ENCODE measurements at places on chromosomes 5 and 9.

- no peak for DNase-seq
Measured at GRCh38 chr5:14450018-14450524, 131.5 kb upstream of the OTULINL start.

GRCh38 chr5:50888751-50889150 lies 222.3 kb downstream of the PARP8 start:
- DNase-seq, result no peak

DNA sequence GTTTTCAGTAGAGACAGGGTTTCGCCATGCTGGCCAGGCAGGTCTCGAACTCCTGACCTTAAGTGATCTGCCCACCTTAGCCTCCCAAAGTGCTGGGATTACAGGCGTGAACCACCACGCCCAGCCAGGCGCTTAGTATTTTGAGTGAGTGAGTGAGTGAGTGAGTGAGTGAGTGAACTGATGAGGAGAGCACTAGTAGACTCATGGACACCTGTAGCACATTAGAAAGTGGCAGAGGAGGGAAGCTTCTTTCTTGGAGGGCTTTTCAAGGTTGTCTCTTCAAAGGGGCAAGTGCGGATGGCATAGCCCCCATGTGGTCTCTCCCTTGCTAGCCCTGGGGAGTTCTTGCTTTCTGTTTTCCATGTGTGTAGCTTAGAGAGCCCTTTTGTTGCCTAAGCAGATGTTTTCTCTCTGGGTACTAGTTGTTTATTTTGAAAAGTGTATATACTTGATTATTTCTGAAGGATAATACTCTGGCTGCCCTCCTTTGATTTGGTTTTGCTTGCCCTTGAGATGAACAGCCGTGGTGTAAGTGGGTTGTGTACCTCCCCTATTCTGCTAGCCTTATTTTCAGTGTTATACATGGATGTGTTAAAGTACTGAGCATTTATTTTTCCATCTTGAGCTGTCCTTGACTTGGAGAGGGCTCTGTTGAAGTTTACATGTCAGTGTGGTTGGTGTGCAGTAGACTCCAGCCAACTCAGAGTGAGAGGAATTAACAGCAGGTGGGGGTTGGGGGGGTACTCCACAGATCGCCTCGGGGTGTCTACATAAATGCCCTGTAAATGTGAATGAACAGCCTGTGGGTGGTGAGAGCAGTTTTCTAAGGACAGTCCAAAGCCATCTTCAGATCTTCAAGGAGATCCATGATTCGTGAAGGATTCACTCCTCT lies 35.5 kb downstream of the PRRC2B start:
- DNase-seq, result no peak

- no peak for DNase-seq
Measured at GRCh38 chr5:139193928-139194327, 4.2 kb downstream of the SIL1 start.

GRCh38 chr5:111144352-111144930 lies 52.3 kb downstream of the WDR36 start:
- DNase-seq, result no peak

- DNase-seq, result no peak
Measured at GRCh38 chr9:136323371-136323789, 4.0 kb upstream of the GPSM1 start.

DNA sequence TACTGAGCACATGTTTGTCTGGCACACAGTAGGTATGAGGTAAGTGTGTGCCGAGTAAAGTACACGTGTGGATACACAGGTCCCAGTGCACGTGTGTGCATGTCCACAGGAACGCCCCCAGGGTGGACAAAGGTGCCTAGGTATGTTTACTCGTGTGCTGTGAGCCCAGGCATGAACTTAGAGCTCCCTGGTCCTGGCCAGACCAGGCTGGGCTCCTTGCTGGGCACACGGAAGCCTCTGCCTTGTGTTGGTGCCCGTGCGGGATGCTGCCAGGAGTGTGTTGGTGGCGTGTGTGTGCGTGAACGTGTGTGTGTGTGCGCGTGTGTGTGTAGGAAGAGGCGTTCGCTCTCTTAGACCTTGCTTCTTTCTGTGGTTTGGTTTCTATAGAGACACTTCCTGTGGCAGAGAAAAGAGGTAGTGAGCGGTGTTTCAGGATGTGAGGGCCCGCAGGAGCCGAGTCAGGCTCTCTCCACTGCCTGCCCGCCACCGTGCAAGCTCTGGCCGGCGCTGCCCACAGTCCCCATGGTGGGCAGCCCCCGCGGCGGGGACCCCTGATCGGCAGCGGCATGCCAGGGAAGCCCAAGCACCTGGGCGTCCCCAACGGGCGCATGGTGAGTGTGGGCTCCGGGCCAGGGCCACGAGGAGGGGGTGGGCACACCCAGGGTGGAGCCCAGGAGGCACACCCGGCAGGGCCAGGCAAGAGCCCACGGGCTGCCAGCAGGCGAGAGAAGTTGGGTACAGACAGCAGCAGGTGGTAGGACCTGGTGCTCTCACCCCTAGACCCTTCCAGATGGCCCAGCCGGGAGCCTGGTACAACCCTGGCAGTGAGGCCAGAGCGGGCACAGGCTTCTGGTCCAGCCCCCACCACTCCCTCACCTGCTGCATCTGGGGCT lies at the start of gene RGS14:
Gene RGS14 (plus strand): TSS at position 466 of the 893 bp plus-strand sequence. CDS start 101 bp downstream, at position 567.
- DNase-seq, result no peak

GRCh38 chr9:75918154-75918553 lies 27.7 kb downstream of the PCSK5 start:
- DNase-seq, result no peak

DNA sequence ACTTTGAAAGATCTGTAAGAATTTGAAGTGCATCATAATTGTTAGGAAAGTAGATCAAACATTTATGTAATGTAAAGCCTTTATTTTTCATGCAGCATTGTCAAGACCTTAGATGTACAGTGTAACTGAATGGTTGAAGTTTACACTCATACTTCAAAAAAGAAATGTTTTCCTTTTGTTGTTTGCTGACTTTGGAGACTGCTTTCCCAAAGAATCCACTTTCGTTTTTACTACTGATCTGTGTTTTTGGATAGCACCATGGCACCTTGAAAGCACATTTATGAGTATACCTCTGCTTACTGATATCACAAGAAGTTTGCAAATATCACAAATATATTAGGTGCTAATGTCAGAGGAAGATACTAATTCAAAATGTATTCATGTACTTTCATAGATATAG lies 50.0 kb downstream of the PIP5K1B start:
- no peak for DNase-seq

DNA sequence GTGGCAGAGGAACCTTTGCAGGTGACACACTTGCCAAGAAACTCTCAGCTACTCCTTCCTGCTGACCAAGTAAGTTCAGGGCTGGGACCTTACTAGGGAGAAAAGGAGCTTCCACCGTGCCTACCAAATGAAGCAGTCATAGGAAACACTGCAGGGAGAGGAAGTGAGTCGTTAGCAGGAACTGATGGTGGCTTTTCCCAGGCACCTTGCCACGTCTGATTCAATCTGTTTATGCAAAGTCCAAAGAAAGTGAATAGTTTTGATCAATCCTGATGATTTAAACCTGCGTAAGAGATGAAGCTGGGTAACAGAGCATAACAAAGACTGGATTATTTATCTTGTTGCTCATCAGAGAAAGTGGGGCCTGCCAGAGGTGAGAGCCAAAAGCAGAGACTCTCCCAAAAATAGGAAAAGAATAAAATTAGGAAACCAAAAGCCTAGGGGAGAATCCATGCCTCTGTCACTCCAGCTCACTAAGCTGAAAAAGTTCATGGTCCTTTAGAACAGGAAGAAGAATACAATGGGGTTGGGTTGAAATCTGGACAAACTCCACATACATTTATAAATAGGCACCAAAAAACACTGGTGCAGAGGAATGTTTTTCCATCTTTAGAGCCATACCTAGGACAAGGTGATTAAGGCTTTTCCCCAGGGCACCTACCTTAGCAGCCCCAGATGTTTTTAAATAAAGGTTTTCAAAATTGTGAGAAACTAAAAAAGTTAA lies 9.3 kb upstream of the PFDN1 start:
- no peak for DNase-seq

DNA sequence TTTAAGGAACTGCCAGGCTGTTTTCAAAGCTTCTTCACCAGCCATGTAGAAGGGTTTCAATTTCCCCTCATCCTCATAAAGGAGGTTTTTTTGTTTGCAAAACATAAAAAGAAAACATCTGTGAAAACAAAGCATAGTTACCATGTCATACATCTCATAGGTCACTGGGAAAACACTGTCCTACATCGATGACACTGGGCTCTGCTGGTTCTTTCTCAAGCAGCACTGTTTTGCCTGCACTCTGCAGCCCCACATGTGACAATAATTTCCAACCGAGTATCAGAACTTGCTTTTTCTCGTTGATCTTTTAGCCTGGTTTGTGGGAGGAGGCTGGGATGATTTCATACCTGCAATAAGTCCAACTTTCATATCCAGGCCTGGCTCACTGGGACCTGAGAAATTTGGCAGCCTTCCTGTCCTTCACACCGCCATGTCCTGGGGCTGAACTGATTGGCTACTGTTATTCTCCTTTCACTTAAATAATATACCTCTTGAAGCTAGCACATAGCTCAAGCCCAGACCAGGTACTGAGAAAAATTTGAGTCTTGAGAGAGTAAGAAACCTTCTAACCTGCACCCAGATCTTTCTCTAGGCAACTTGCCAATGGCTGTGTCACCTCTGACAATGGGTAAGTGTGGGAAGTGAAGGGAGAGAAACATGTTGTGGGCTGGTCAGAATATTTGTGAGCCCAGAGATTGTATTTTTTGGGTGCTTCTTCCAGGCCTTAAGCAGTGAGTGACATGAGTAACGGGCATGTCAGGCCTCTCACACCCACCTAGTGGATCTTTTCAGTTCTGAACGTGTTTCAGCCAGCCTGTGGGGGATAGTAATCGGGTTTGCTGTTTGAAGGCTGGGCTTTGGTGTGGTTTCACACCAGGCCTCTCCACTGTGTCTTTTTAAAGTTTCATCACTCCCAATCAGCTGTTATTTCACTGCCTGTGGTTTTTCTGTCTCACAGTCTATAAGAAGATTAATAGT lies 502.8 kb downstream of the NTRK2 start:
- DNase-seq, result no peak

DNA sequence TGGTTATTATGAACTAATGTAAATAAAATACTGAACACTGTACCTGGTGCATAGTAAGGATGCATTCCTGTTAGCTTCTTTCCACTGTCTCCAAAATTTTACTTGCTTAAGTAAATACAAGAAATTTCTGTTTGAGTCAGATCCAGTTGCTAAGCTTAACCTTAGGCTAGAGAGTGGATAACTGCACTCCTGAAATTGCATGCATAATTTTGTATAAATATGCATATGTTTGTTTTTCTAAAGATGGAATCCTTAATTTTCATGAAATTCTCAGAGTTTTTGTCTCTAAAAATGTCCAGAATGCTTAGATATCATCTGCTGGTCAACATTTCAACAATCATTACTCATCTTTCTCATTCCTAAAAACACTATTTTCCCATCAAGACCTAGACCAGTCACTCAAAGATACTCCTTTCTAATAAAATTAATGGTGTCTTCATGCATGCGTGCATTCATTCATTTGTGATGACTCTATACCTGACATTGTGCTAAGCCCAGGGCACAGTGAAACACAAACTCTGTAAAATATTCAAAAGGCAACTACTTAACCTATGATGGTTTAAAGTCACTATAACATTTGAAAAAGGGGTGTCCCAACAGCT lies 284.8 kb downstream of the SEC61B start:
- no peak for DNase-seq

DNA sequence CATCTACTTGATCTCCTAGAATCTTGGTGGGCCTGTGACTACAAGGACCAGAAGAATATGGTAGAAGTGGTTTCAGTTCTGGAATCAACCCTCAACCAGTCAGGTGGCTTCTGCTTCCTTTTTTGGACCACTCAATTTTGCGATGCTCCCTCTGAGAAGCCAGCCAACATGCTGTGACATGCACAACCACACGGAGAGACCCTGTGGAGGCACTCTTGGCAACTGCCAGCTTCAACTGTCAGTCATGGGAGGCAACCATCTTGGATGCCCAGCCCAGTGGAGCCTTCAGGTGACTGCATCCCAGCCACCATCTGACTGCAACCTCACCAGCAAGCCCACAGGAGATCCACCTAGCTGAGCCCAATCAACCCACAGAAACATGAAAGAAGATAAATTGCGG lies 137.3 kb downstream of the FAM114A2 start:
- no peak for DNase-seq

- peak; percentile 8 for DNase-seq
Measured at GRCh38 chr5:168482361-168482760, 3.9 kb upstream of the RARS1 start.

DNA sequence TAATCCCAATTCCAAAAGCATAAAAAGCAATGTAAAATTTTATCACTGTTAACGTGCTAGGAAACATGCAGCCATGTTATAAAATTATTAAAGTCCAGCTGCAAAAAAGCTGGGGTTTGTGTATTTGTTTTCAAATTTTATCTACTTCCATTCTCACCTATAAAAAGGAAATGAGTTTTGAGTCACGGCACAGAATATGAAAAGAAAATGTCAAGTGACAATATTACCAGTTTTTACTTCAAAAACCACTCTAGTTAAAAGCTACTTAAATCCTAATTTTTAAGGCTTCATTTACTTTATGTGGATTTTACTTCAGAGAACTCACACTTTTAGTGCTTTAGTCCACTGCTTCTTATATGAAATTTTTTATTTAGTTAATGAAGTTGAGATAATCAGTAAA lies 72.7 kb upstream of the IFNE start:
- DNase-seq, result no peak

DNA sequence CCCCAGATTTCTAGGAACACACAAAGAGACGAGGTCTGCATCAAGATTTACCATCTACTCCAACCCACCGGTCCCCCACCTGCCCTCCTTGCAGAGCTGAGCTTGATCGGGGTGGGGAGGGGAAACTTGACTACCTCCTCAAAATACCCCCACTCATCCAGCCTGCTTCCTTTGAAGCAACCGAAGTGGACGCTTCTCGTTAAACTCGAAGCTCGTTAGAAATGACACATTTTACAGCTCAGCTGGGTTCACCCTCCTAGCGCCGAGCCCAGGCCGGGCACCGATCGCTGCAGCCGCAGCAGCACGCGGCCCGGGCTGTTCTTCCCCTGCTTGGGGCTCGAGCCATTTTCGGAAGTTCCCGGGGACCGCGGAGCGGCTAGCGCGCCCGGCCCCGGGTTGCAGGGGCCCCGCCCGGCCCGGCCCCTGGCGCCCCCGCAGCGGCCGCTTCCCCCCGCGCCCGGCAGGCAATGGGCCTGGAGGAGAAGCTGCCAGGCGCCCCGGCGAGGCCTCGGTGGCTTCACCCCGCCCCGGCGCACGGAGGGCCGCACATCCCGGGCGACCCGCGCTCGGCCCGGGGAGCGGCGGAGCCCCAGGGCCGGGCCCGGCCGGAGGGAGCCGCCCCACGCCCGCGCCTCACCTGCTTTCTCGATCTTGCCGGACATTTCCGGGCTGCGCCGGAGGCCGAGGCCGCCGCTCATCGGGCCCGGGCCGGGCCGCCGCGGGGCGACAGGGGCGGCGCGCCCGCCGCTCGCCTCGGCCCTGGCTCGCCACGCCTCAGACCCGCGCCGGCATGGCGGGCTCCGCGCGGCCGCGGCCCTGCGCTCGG lies 530 bp downstream of the RAPGEF1 start:
- no peak for DNase-seq

Data from putamen (tissue), 1 donor.